G401 (cell line): ENCODE measurements at places on chromosomes 2 and 18.

GRCh38 chr2:32741575-32741974 lies 113.7 kb downstream of the TTC27 start:
- no peak for DNase-seq

- peak; percentile 63 for DNase-seq
These were observed 300.8 kb downstream of the NDUFA10 start for GRCh38 chr2:239724194-239724849.

DNA sequence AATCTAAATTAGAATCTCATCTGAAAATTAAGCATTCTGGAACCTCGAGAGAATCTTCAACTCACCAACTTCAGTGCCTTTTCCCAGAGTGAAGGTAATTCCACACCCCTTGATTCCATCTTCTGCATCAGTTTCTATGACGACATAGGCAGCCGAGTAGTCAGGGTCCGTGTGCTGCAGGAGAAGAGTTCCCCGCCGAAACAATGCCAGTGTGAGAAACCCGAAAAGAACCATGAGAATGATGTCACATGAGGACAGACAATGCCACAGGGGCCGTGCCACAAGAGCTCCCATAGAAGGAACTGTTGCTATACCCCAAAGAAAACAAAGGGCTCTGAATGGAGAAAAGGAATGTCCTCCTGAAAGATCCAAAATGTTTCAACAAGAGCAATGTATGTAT lies 6.0 kb downstream of the ENOSF1 start:
- DNase-seq, result no peak

- no peak for DNase-seq
These were observed 645.3 kb upstream of the RAB6C start for GRCh38 chr2:129334128-129334527.
